ENCODE measurements at places on chromosomes 13 and 19. TPM values are rescaled to one million over a fixed set of nuclear protein-coding genes. Genes with fewer than 3 reads are reported as not detected.

DNA sequence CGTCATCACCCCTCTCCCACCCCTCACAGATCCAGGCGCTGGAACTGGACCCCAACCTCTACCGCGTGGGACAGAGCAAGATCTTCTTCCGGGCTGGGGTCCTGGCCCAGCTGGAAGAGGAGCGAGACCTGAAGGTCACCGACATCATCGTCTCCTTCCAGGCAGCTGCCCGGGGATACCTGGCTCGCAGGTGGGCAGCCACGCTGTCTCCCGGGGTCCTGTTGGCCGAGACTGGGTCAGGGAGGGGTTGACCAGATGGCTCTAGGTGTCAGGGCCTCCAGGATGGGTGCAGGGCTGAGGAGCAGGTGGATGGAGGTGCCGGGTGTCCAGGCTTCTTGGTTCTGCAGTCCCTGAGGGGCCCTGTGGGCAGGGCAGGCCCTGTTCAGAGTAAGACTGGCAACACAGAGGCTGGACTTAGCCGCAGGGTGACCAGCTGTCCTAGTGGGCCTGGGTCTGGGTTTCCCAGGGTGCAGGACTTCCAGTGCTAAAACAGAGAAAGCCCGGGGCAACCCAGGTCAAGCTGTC is 58.1 kb downstream of the MYH14 start:
- no peaks in the 10 kb centered on the region for H3K36me3 ChIP-seq
- H3K4me1 ChIP-seq = no peaks in the 10 kb centered on the region
- no peak for DNase-seq
- no peak overlapping the region for H3K27ac ChIP-seq
- no peaks in the 10 kb centered on the region for H3K27me3 ChIP-seq
- no peak overlapping the region for H3K4me3 ChIP-seq

ATP8B3 gene
- total RNA-seq = 1.4 TPM

DNA sequence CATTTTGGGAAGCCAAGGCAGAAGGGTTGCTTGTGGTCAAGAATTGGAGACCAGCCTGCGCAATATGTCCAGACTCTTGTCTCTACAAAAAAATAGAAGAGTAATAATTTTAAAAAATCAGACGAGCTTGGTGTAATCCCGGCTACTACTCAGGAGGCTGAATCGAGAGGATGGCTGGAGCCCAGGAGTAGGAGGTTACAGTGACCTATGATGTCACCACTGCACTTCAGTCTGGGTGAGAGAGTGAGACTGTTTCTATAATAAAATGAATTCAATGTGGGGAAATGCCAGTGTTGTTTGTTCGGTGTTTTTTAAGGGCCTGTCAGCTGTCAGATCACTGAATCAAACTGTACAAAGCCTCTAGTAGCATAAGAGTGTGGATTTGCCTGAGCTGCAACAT is 1.2 kb upstream of the FBXL3 start:
- H3K36me3 ChIP-seq = no peaks in the 10 kb centered on the region
- peak; percentile 10 for DNase-seq
- peak overlapping the region; percentile 71 for H3K27ac ChIP-seq

KLK5 gene
- not detected for total RNA-seq

DNA sequence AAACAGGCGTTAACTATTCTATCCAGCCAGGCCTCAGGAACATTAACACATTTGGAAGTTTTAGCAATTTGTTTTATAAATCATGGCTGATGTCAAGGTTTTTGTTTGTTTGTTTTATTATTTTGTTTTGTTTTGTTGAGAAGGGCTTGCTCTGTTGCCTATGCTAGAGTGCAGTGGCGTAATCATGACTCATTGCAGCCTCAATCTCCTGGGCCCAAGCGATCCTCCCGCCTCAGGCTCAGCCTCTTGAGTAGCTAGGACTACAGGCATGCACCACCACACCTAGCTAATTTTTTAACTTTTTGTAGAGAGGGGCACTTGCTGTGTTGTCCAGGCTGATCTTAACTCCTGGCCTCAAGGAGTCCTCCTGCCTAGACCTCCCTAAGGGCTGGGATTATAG is 28.3 kb downstream of the NUP58 start:
- no peaks in the 10 kb centered on the region for H3K27me3 ChIP-seq
- DNase-seq = peak; percentile 6
- H3K36me3 ChIP-seq = no peaks in the 10 kb centered on the region
- no peak overlapping the region for H3K4me3 ChIP-seq

GRCh38 chr13:98315902-98316301 is 138.8 kb upstream of the RNF113B start:
- DNase-seq = no peak
- no peaks in the 10 kb centered on the region for H3K27me3 ChIP-seq
- H3K4me3 ChIP-seq = no peak overlapping the region
- H3K36me3 ChIP-seq = no peaks in the 10 kb centered on the region

All from hepatocyte (in vitro differentiated cells).